ENCODE measurements at places on chromosomes 2 and 18. TPM values are rescaled to one million over a fixed set of nuclear protein-coding genes. Genes with fewer than 3 reads are reported as not detected.
A peak's percentile ranks its signal among the peaks of the same experiment; 100 is the strongest.

- ATAC-seq, result no peak
Observed at GRCh38 chr2:74079522-74080341, 68.0 kb downstream of the BOLA3 start.

DNA sequence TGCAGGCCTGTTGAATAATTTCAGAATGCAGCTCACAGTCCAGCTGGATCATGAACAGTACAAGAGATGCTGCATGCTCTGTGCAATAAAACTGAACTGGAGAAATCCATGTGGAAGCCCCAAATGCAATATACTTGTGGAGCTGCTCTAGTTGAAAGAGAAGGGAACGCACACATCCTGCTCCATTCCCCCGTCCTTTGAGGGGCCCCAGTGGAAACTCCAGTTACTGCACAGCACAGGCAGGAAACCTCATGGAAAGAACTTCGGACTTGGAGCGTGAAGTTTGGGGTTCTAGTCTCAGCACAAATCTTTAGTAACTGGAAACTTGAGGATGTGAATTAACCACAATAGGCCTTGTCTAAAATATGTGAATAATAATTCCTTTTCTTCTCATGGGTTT lies 73.2 kb downstream of the PLA2R1 start:
- ATAC-seq, result no peak

GRCh38 chr2:218397820-218398436 lies 1.7 kb upstream of the CTDSP1 start:
- ATAC-seq, result peak; percentile 1

GRCh38 chr2:46171411-46171953 lies 125.7 kb upstream of the EPAS1 start:
- peak; percentile 74 for ATAC-seq

DNA sequence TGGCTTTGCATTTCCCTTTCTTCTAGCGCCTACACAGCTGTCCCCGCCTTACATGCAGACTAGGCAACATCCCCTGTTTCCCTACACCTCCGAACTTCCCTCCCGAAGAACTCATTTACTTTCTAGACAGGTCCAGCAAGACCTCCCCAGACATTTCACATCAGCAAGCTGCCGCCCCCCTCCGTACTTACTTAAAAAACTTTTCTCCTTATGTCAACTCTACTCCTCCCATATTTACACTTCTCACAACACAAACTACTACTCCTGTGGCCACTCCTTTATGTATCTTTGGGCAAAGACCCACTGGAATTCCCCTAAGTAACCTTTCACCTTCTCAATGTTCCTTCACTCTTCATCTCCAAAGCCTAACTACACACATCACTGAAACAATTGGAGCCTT lies 20.4 kb upstream of the ZNF397 start:
- ATAC-seq, result no peak

- ATAC-seq, result no peak
Observed at GRCh38 chr18:41311571-41312547, 643.2 kb upstream of the PIK3C3 start.

DNA sequence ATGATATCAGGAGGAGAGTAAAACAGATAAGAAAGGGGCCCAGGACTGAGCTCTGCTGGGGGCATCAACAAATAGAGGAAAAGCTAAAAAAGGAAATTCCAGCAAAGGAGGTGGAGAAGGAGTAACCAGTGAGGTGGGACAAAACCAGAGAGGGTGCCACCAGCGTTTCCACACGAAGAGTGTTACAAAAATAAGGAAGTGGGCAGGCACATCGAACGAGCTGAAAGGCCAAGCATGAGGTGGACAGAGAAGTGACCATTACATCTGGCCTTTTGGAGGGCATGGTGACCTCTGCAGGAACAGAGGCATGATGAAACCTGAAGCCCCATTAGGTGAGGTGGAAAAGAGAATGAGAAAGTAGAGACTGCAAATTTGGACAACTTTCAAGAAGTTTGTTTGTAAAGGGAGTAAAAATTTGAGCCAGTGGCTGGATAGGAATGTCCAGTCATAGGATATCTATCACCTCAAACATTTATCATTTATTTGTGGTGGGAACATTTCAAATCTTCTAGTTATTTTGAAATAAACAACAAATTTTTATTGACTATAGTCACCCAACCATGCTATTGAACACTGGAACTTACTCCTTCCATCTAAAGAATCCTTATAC lies 18.4 kb upstream of the VIT start:
- no peak for ATAC-seq

FKBP7 gene
- total RNA-seq, result 1.00 TPM

RBM44 gene
- 0.36 TPM for total RNA-seq

AOX1 gene
- total RNA-seq, result 5.2 TPM

FNDC4 gene
- 8.5 TPM for total RNA-seq

APOB gene
- total RNA-seq, result 0.20 TPM

UGT1A5 gene
- 0.68 TPM for total RNA-seq
